ENCODE measurements at places on chromosomes 4 and X. TPM values are rescaled to one million over a fixed set of nuclear protein-coding genes. Genes with fewer than 3 reads are reported as not detected.

Gene PNMA6F
- polyA plus RNA-seq = not detected

Gene GAGE12F
- not detected for polyA plus RNA-seq

Gene PABPC1L2B
- polyA plus RNA-seq = not detected

Gene AMBN
- not detected for polyA plus RNA-seq

Gene HTRA3
- polyA plus RNA-seq = 11.0 TPM

Gene USP26
- not detected for polyA plus RNA-seq

Gene MAGEC2
- polyA plus RNA-seq = not detected

Gene TEX13B
- polyA plus RNA-seq = not detected

Gene MMRN1
- 33.1 TPM for polyA plus RNA-seq

Gene TIMM8A
- polyA plus RNA-seq = 14.0 TPM

Gene AVPR2
- polyA plus RNA-seq = 0.78 TPM

Gene CXCL5
- polyA plus RNA-seq = 0.20 TPM

Gene VAMP7
- 43.0 TPM for polyA plus RNA-seq

Gene GABRE
- 18.8 TPM for polyA plus RNA-seq

Gene SLC34A2
- 444 TPM for polyA plus RNA-seq

Gene MEPE
- polyA plus RNA-seq = 0.90 TPM

Gene FAT1
- 206 TPM for polyA plus RNA-seq

Gene PLAC8
- 8.7 TPM for polyA plus RNA-seq

Gene MAGEA1
- not detected for polyA plus RNA-seq

Gene TLR2
- 30.8 TPM for polyA plus RNA-seq

Gene CLDN34
- 0.37 TPM for polyA plus RNA-seq

Gene NSG1
- polyA plus RNA-seq = 63.2 TPM

Gene PCDH19
- polyA plus RNA-seq = 1.6 TPM

Gene OCIAD2
- polyA plus RNA-seq = 90.8 TPM

Gene TRPC3
- 8.5 TPM for polyA plus RNA-seq

Gene NUDT11
- 7.4 TPM for polyA plus RNA-seq

Gene IL15
- 1.3 TPM for polyA plus RNA-seq

Gene CACNA1F
- polyA plus RNA-seq = 0.41 TPM

Gene MAP3K15
- 2.2 TPM for polyA plus RNA-seq

Gene USP17L24
- polyA plus RNA-seq = not detected

Gene CENPU
- 49.3 TPM for polyA plus RNA-seq

Gene RAI2
- polyA plus RNA-seq = 19.2 TPM

Gene CLIC2
- 9.9 TPM for polyA plus RNA-seq

Gene ARMCX2
- polyA plus RNA-seq = 103 TPM

Gene TMEM47
- polyA plus RNA-seq = 41.0 TPM

Gene JADE3
- polyA plus RNA-seq = 14.9 TPM

Gene IL21
- not detected for polyA plus RNA-seq

Gene BTK
- polyA plus RNA-seq = 5.0 TPM

Gene PDGFC
- 25.0 TPM for polyA plus RNA-seq

Gene SULT1E1
- polyA plus RNA-seq = 131 TPM

Gene NUDT9
- 45.1 TPM for polyA plus RNA-seq

Gene SPACA5
- polyA plus RNA-seq = 0.33 TPM

Gene CISD2
- 30.2 TPM for polyA plus RNA-seq

Gene PCDH18
- polyA plus RNA-seq = 108 TPM

Gene PDLIM3
- polyA plus RNA-seq = 15.7 TPM

Gene F11
- 0.99 TPM for polyA plus RNA-seq

Gene POF1B
- polyA plus RNA-seq = 0.29 TPM

Gene KLHL4
- polyA plus RNA-seq = 5.4 TPM

All from right lung (tissue), 10 donors.